ENCODE measurements at places on chromosomes 11 and 22.
A peak's percentile ranks its signal among the peaks of the same experiment; 100 is the strongest.

GRCh38 chr11:13984616-13985450 lies 22.3 kb downstream of the SPON1 start:
- no peak for DNase-seq

DNA sequence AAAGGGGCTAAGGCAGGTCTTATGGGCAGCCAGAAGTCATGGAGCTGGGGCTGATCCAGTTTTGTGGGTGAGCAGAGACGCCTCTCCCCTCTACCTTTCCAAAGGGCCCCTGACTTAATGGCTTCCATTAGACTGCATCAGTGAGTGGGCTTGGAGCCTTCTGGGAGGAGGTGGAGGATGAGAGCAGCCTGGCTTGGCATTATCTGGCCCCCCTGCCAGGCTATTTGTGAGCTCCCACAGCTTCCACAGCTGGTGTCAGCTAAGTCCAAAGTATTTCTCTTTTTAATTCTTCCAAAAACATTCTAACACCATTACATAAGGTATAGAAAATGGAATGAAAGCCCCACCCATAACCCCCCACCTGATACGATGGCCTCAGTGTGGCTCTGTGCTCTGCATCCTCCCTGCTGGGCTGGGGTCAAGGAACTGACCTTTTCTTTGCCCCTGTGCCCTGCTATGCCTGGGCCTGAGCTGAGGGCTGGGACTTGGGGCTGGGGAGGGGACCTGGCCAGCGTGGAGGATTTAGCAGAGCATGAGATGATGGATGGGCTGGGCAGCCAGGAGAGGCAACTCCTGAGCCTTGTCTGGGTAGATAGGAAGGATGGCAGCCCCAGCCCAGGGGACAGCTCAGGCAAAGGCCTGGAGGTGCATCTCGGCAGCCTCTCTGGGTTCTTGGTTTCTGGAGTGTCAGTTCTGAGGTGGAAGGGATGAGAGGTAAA lies 4.0 kb downstream of the AIFM3 start:
- peak; percentile 53 for DNase-seq

- DNase-seq, result no peak
Observed at GRCh38 chr22:25970999-25971811, 198.1 kb upstream of the SEZ6L start.

- no peak for DNase-seq
Observed at GRCh38 chr11:1199241-1199750, 23.6 kb upstream of the MUC5B start.

DNA sequence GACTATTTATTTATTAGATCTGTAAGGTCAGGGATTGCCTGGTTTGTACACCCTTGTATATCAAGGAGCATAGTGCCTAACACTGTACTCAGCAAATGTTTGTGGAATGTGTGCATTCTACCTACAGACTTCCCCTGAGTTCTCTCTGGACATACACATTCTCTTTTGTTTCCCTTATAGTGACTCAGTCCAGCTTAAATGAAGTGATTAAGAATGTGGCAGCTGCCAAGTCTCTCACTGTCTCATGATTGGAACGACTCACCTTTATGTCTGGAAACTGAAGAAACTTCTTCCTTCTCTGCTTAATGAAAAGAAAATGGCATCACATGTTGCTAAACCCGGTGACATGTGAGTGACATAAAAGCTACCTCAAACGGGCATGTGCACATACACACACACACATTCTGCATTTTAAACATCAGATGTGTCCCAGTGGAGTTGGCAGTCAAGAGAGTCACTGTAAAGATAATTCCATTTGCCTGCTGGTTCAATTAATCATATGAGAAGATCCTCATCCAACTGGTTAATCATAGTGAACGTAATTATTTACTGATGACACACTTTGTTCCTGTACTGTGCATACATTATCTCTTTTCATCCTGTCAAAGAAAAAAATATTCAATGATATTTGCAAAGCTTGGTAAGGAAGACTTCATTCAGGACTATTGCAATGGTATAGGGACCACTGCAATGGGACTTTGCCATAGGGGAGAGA lies 42.8 kb downstream of the GLYAT start:
- DNase-seq, result no peak

GRCh38 chr22:28812516-28812915 lies 12.1 kb upstream of the XBP1 start:
- no peak for DNase-seq

GRCh38 chr11:34618406-34618805 lies 2.5 kb upstream of the EHF start:
- DNase-seq, result no peak

- no peak for DNase-seq
Observed at GRCh38 chr11:41446566-41446965, 12.9 kb downstream of the LRRC4C start.

DNA sequence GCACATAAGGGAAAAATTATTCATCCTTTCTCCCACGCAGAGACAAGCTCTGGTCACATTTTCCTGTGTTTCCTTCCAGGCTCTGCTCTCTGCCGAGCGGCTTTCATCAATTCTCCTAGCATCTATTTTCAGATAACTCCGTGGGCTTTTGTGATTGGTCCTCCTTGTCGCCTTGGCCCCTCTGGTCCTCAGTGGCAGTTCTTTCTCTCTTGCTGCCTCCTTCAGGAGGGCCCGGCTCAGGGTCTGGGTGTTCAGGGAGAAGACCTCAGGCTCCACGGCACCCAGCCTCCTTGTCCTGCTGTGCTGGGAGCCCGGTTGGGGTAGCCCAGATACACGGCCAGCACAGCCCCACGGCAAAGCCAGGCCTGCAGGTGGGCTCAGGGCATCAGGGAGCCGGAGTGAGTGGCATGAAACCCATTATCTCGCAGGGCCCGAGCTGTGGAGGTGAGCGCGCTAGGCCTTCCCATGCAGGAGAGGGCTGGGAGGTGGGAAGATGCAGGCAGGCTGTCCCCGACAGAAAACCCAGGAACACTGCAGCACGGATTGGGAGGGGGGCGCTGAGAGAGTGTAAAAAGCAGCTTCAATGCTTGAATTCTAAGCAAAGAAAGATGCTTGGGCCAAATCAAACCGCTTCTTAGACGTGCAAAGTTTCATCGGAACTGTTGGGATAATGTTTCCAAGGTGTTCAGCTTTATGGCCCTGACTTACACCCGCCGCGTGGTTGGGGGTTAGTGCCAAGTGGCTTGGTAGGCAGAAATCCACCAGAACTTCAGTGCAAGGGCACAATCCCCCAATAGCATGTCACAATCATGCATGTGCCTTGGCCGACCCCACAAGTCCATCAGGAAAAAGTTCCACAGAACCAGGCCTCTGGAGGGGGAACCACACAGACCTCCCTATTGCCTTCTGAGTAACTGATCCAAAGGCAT lies 81.9 kb upstream of the WNT7B start:
- DNase-seq, result no peak

DNA sequence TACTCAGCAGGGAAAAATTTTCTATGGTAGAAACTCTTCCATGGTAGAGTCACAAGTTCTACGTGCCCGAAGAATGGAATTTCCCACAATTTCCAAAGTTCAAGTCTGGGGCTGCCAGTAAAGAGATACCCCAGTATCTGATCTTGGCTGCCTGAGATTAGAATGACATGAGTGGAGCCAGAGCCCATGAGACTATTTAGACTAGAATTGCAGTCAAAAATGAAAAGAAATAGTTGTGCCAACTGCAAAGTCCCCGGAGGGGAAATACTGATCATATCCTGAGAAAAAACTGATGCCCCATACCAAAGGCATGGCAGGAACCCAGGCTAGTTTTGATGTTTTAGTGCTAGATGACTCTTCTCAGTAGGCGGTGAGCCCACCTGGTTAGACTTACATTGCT lies 11.2 kb downstream of the MAJIN start:
- no peak for DNase-seq

DNA sequence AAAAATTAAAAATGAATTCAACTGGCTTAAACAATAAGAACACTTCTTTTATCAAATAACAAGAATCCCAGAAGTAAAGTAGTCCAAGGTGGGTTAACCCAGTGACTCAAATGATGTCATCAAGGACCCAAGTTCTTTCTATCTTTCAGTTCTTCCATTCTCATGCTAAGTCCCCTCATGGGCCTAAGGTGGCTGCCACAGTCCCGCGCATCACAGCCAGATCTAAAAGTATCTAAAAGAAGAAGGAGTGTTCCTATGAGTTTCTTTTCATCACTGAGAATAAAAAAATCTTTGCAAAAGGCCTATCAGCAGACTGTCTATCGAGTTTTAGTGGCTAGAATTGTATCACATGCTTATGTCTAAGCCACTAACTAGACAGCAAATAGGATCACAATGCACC lies 37.2 kb upstream of the LDLRAD3 start:
- DNase-seq, result no peak
